ACHN (cell line): ENCODE measurements at places on chromosomes 1 and 21.

DNA sequence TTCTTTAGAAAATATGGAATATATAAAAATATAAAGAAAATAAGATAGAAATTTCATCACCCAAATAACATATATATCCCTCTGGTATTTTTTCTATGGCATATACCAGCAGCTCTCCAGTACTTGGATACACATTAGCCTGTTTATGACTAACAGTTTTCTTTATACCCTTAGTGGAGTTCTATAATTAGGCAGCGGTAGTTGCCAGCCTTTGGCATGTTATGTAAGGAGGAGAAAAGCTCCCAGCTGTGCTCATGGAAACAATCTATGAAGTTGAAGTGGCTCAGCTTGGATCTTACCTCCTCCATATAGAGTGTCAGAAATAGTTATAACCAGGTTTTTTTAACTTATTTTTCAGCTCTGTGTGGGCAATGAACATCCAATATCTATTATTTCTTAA lies 1636.8 kb downstream of the AMY1C start:
- no peak for DNase-seq

DNA sequence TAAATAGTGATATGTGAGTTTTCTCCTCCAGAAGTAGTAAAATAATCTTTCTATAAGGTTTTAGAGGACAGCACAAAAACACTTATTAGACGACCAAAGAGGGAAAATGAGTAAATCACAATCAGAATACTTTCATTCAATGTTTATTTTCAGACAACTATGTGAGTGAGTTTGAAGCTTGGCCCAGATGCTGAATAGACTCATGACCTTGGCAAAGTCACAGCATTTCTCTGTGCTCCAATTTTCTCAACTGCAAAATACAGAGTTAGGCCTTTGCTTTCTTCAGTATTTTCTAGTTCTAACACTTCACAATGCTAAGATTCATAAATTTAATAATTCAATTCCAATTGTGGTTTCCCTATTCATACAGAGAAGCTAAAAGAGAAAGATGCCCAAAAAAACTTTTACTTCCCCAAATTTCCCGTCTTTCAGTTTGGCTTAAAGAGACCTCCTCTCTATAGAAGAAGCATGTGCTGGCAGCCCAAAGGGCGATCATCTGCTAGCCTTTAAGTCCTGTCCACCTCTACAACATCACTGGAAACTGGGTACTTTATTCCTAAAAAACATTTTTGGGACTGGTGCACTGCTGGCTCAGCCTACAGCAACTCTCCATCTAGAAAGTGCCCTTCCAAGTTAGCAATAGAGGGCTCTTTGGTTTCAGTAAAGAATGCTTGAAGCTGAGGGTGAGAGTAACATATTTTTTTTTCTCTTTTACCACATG lies 116.8 kb upstream of the GORAB start:
- no peak for DNase-seq

DNA sequence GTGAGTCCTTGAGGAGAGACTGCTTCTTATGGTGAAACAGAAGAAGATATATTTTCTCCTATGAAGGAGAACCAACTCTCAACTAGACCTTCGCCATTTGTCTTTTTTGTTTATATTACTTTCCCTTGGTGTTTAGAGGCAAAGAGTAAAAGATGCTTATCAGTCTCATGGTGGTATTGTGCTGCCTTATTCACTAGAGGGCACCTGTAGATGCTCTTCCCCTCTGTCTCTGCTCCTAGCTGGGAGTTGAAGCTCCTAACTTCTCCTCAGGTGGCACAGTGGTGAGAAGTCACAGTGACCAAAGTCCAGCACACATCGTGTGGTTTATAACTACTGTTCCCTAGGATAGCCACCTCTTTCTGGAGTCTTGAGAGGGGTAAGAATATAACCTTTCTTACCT lies 1359.6 kb downstream of the PLA2G4A start:
- no peak for DNase-seq

DNA sequence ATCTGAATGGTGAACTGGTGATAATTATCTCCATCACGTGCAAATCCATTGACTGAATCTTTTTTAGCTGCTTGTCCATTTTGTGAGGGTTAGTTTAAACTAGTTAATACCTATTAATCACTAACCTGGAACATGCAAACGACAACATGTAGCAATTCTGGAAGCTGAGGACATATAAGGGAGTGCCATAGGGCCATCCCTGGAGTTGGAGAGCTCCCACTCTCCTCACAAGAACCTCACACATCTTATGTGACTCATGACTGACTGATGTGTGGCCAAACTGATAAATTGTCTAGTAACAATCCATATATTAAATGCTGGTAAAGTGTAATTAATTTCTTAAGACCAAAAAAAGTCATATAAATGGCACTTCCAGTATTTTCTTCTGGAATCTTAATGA lies 62.9 kb upstream of the HOOK1 start:
- no peak for DNase-seq

DNA sequence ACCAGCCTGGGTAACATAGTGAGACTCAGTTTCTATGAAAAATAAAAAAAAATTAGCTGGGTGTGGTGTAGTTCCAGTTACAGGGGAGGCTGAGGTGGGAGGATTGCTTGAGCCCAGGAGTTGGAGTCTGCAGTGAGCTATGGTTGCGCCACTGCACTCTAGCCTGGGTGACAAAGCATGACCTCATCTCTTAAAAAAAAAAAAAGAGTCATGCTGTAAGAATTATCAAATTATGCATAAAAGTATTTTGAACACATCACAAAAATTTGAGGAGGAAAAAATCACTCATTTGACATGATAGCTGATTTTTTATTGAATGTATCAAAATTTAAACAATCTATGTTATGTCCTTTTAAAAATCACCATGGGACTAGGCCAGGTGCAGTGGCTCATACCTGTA lies 17.8 kb downstream of the CCDC30 start:
- DNase-seq = no peak

GRCh38 chr1:98478121-98478520 lies 183.4 kb upstream of the SNX7 start:
- DNase-seq = no peak

- DNase-seq = no peak
These were observed 10.7 kb downstream of the TMEM63A start for GRCh38 chr1:225871359-225872074.

DNA sequence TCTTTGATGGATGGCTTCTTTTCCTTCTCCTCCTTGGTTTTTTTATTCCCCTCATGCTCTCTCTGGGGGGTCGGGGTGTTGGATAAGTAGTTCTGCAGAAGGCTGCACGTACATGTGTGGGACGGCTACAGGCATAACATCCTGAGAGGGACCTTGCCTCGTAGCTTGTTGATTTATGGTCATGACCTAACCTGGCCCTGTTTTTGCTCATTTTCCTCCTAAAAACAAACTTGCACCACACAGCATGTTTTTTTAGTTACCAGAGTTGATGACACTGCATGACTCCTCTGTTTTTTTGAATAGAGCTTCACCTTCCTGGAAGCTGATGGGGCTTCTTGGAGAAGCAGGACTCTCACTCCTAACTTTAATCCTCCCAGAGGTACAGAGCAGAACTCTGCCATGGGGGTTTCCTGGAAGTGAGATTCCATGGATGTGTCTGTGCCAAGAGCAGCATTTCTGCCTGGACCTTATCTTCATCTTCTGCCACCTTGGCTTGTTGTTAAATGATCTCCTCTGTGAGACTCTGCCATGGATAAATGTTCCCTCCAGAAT lies 114.7 kb downstream of the PAPPA2 start:
- DNase-seq = no peak

GRCh38 chr1:59552007-59552406 lies 255.1 kb downstream of the FGGY start:
- no peak for DNase-seq

DNA sequence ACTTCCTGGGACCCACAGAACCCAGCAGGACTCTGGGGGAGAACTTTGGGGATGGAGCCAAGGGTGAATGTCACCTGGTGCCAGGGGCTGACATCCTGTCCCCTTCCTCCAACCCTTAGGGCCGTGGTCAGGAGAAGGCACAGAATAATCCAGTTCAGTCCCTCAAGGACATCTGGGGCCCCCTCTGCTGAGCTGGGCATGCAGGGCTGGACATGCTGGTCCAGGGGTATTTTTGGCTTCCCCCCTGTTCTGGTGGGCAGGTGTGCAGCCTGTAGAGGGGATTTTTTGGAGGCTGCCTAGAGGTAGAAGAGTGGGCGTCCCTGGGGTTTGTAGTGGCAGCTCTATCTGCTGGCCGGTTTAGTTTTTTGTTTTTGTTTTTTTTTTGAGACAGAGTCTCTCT lies 3.4 kb upstream of the CROCC start:
- DNase-seq = no peak

GRCh38 chr1:183632964-183633363 lies 2.6 kb downstream of the ARPC5 start:
- no peak for DNase-seq
